ENCODE measurements at places on chromosomes 1 and 21.

- H3K27me3 ChIP-seq = no peaks in the 10 kb centered on the region
- no peak for DNase-seq
- H3K4me1 ChIP-seq = peaks cover 38% of the 10 kb centered on the region
- H3K27ac ChIP-seq = no peak overlapping the region
- peaks cover 5% of the 10 kb centered on the region for H3K36me3 ChIP-seq
These were observed 141.7 kb upstream of the EDN2 start for GRCh38 chr1:41626146-41626545.

GRCh38 chr1:31376375-31377134, 3.7 kb upstream of the FABP3 start:
- no peak overlapping the region for H3K4me3 ChIP-seq
- peaks cover 21% of the 10 kb centered on the region for H3K4me1 ChIP-seq
- H3K27me3 ChIP-seq = peaks cover 44% of the 10 kb centered on the region
- DNase-seq = no peak
- H3K36me3 ChIP-seq = peaks cover 5% of the 10 kb centered on the region

DNA sequence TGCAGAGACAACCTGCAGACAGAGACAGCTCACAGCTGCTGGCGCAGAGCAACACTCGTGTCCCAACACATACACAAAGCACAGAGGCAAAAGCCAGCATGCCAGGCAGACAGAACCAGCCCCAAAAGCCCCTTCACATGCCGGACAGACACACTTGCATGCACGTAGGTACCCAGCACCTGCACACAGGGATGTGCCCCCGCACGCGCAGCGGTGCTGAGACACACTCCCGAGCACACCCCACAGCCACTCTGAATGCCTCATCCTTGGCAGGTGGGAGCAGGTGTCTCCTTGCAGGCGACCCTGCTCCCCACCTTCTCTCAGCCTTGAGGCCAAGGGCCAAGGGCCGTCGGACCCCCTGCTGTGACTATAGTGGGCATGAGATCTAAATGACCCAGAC, 41.2 kb upstream of the ZC3H12A start:
- peaks cover 2% of the 10 kb centered on the region for H3K36me3 ChIP-seq
- H3K27me3 ChIP-seq = peaks cover 64% of the 10 kb centered on the region
- H3K27ac ChIP-seq = no peak overlapping the region
- peaks cover 5% of the 10 kb centered on the region for H3K4me1 ChIP-seq

GRCh38 chr1:18738126-18738525, 107.5 kb downstream of the PAX7 start:
- H3K4me3 ChIP-seq = no peak overlapping the region
- no peak overlapping the region for H3K27ac ChIP-seq
- DNase-seq = no peak
- peaks cover 54% of the 10 kb centered on the region for H3K27me3 ChIP-seq

DNA sequence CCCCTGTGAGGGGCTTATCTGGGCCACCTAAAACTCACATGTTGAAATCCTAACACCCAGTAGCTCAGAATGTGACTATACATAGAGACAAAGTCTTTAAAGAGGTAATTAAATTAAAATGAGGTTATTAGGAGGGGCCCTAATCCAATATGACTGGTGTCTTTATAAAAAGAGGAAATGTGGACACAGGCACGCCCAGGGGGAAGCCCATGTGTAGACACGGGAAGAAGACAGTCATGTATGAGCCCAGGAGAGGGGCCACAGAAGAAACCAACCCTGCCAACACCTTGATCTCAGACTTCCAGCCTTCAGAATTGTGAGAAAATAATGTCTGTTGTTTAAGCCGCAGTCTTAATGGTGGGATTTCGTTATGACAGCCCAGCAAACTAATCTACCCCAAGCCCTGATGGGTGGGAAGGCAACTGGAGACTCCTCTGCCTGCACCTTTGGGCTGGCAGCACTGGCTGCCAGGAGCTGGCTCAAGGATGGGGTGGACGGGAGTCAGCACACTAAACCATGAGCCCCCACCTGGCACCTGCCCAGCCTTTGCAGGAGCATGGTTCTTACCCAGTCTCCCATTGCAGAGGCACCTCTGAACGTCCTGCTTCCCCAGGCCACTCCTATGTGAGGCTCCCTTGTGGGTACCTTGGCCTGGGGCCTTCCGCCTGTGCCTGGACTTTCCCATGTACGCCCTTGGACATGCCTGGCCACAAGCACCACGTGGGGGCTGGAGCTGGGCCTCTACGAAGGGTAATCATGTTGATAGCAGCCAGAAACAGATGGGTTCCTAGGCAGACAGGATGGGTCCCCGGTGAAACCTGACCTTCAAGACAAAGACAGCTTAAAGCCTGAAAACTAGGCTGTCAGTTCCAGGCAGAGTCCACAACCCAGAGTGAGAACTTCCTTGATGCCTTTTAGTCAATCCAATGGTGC, 57.1 kb upstream of the DMRTB1 start:
- no peak for DNase-seq
- H3K36me3 ChIP-seq = no peaks in the 10 kb centered on the region
- peaks cover 7% of the 10 kb centered on the region for H3K4me1 ChIP-seq

DNA sequence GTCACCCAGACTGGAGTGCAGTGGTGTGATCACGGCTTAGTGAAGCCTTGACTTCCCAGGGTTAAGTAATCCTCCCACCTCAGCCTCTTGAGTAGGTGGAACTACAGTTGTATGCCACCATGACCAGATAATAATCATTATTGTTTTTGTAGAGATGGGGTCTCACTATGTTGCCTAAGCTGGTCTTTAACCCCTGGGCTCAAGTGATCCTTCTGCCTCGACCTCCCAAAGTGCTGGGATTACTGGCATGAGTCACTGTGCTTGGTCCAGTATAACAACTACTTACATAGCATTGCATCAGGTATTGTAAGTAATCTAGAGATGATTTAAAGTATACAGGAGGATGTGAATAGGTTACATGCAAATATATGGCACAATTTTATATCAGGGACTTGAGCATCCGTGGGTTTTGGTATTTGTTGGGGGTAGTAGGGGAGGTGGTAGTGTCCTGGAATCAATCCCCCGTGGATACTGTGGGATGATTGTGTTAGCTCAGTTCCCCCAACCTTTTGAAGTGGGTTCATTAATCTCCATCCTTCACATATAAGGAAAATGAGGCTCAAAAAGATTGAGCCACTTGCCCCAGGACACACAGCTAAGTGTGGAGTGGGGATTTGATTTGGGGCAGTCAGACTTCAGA, 61.4 kb upstream of the CNIH3 start:
- no peaks in the 10 kb centered on the region for H3K27me3 ChIP-seq
- DNase-seq = no peak
- H3K4me1 ChIP-seq = no peaks in the 10 kb centered on the region
- H3K27ac ChIP-seq = no peak overlapping the region
- H3K36me3 ChIP-seq = no peaks in the 10 kb centered on the region

DNA sequence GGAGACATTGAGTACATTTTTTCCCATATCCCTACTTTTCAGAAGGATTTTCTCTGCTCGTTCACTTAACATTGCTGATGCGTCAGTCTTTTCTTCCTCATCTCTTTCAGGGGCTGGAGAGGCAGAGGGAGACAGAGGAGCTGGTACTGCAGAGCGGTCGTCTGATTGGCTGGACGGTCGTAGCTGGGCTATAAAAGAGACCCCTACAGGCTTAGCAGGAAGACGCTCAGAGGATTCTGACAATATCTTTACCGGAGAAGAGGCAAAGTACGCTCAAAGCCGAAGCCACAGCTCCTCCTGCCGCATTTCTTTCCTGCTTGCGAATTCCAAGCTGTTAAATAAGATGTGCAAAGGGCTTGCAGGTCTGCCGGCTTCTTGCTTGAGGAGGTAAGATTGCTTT, at the start of gene RGS4:
RGS4 (plus strand) TSS at position 220 of the 400 bp plus-strand sequence; CDS start at position 344, 124 bp downstream.
- H3K4me1 ChIP-seq = no peaks in the 10 kb centered on the region
- DNase-seq = no peak
- H3K27ac ChIP-seq = no peak within 1 kb of the TSS
- H3K4me3 ChIP-seq = no peak within 1 kb of the TSS

GRCh38 chr1:113170519-113170918, 97.5 kb downstream of the LRIG2 start:
- no peaks in the 10 kb centered on the region for H3K36me3 ChIP-seq
- H3K4me3 ChIP-seq = no peak overlapping the region

DNA sequence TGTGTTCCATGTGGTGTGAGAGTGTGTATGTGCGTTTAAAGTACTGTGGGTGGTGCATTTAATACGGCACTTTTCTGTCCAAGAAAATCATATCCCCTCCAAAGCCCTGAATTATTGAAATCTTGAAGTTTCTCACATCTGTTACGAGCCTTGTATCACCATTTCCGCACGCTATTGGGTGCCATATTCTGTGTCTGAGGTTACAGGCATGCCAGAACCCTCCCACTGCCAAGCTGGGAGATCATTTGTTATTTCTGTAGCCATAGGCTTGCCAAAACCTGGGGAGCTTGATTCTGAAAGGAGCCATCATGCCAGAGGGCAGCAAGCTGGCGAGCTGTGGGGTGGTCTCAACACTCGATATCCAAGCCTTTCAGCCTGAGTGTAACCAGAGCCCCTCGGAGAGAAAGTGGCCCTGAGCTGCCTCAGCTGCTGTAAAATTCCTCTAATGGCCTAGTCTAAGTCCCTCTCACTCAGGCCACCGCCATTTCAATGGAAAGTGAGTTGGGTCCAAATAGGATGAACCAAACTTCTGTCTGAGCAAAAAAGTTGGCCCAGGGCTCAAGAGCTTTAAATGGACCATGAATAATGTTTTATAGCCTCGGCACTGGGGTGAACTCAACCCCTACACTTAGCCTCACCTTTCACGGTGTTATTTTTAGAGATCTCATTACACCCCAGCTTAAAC, 298.4 kb upstream of the DUSP10 start:
- no peaks in the 10 kb centered on the region for H3K4me1 ChIP-seq
- H3K27ac ChIP-seq = no peak overlapping the region
- no peak for DNase-seq

- DNase-seq = no peak
- H3K4me1 ChIP-seq = no peaks in the 10 kb centered on the region
- no peak overlapping the region for H3K4me3 ChIP-seq
These were observed 8.6 kb downstream of the LDLRAD1 start for GRCh38 chr1:54009406-54009805.

DNA sequence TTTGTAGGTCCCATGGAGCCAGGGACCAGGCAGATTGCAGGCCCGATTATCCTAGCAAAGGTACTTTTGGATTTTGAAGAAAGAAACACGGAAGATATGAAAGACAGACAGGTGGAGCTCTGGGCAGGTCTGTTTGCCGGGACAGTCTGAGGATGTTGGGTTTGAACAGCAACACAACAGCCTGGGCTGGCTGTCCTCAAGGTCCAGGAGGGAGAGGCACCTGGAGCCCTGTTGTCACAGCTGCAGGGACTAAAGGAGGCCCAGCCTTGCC, 14.6 kb downstream of the H6PD start:
- no peaks in the 10 kb centered on the region for H3K27me3 ChIP-seq
- peaks cover 12% of the 10 kb centered on the region for H3K4me1 ChIP-seq
- H3K27ac ChIP-seq = no peak overlapping the region
- H3K36me3 ChIP-seq = peaks cover 5% of the 10 kb centered on the region

DNA sequence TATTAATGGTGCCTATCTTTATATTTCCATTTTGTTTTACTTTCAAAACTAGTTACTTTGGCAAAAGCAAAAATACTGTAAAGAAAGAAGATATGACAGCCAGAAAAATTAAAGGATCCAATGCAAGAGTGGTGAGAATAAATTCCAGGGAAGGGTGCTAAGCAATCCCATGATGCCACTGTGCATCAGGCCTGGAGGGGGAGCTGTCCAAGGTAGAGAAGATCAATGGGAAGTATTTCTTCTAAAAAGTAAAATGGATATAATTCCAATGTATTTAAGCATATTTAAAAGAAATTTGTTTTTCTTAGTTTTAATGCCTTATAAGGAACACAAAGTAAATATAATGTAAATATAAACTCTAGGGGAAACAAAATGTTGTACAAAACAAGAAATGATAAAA, 1382.2 kb upstream of the B3GALT2 start:
- no peaks in the 10 kb centered on the region for H3K4me1 ChIP-seq
- no peak overlapping the region for H3K4me3 ChIP-seq
- no peak overlapping the region for H3K27ac ChIP-seq
- no peaks in the 10 kb centered on the region for H3K36me3 ChIP-seq
- DNase-seq = no peak
- H3K27me3 ChIP-seq = peaks cover 16% of the 10 kb centered on the region

- peaks cover 20% of the 10 kb centered on the region for H3K27me3 ChIP-seq
- no peak overlapping the region for H3K27ac ChIP-seq
- no peak for DNase-seq
- no peak overlapping the region for H3K4me3 ChIP-seq
These were observed 59.3 kb downstream of the COL18A1 start for GRCh38 chr21:45464309-45464708.

GRCh38 chr1:197604302-197604701, 171.0 kb downstream of the DENND1B start:
- no peaks in the 10 kb centered on the region for H3K27me3 ChIP-seq
- H3K4me1 ChIP-seq = peaks cover 7% of the 10 kb centered on the region
- no peak for DNase-seq

- H3K4me3 ChIP-seq = peak overlapping the region; percentile 92
- peaks cover 24% of the 10 kb centered on the region for H3K4me1 ChIP-seq
- no peaks in the 10 kb centered on the region for H3K36me3 ChIP-seq
- no peaks in the 10 kb centered on the region for H3K27me3 ChIP-seq
These were observed 28.3 kb upstream of the LY9 start for GRCh38 chr1:160767395-160768294.

GRCh38 chr1:108070662-108071061, 105.7 kb upstream of the VAV3 start:
- H3K4me1 ChIP-seq = peaks cover 10% of the 10 kb centered on the region
- H3K4me3 ChIP-seq = no peak overlapping the region
- no peaks in the 10 kb centered on the region for H3K36me3 ChIP-seq
- H3K27ac ChIP-seq = no peak overlapping the region
- no peak for DNase-seq

DNA sequence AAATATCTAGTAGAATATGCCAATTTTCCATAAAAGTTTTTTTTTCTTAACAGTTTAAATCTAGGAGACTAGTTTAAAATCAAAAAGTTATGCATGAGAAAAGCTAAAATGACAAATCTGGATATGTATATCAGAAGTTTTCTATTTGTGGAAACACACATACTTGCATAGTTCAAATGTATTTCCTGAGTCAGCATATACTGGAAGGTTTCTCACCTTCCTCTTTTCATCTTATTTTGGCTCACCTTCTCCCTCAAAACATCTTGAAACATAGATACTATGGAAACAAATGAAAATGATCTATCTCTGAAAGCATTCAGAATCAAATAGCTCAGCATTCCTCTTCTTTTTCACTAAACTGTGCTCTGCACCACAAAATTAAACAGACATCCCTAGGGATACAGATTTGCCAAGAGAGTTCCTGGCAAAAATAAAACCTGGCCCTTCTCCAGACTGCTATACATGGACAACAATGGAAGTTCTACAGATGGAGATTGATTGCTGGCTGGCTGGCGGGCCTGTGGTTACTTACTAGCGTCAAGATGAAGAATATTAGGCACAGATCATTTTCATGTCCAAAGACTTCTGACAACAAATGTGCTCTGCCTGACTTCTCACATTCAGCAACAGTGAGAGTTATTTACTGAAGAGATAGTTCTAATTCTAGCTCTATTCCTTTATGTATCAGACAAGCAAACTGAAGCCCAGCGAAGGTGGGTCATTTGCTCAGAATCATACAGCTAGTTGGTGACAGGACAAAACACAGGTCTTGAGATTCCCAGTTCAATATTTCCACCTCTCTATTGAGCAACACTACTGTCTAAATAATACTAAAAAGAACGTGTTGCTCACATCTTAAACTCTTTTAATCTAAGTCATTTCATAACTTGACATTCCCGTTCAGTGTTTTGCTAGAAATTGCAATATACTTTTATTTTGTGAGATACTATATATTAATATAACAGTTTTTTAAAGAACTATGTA, 26.6 kb downstream of the DIPK1A start:
- H3K4me3 ChIP-seq = no peak overlapping the region
- no peak overlapping the region for H3K27ac ChIP-seq
- H3K4me1 ChIP-seq = peaks cover 31% of the 10 kb centered on the region
- no peak for DNase-seq
- H3K27me3 ChIP-seq = no peaks in the 10 kb centered on the region

GRCh38 chr21:31987696-31988095, 114.9 kb downstream of the HUNK start:
- no peak overlapping the region for H3K27ac ChIP-seq
- DNase-seq = no peak
- H3K4me1 ChIP-seq = peaks cover 2% of the 10 kb centered on the region
- peaks cover 21% of the 10 kb centered on the region for H3K27me3 ChIP-seq
- peaks cover 3% of the 10 kb centered on the region for H3K36me3 ChIP-seq
